NCI-H1105 treated with DMSO at 0.1 percent for 48 hours (cell line): ENCODE measurements at places on chromosomes 6 and 20.

DNA sequence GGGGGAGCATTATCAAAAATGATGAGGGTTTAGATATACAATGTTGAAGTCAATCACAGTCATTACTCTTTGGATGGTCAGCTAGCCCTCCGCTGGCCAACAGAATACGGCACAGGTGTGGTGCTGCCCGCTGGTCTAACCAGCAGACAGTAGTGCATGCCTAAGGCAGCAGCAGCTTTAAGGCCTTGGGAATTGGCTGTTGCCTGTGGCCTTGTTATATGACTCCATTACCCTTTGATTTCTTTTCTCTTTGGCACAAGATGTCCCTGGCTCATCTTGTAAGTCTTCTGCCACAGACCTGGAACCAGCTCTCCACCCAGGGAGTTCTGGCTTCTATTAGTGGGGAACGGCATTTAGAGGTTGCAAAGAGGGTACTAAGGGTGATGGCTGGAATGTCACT lies 110.2 kb downstream of the WDR27 start:
- DNase-seq: no peak

GRCh38 chr20:6651561-6651960 lies 115.9 kb upstream of the BMP2 start:
- DNase-seq: no peak

DNA sequence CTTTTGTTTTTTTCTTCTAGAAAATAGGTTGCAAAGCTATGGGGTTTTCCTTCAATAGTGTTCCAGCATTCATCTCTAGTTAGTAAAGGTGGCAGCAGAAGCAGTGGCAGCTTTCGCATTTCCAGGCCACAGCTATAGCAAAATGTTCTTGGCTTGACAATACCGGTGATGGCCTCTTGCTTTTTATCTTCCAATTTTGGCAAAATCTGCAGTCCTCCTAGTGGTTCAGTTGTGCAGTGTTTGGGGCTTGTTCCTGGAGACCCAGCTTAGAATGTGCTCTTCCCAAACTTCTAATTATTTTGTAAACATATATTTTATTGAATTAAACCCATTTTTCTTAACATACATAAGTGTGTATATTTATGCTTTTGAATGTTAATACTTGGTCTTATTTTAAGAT lies 370.6 kb upstream of the MAN1A1 start:
- no peak for DNase-seq

GRCh38 chr6:149032599-149033405 lies 284.7 kb upstream of the TAB2 start:
- DNase-seq: no peak

DNA sequence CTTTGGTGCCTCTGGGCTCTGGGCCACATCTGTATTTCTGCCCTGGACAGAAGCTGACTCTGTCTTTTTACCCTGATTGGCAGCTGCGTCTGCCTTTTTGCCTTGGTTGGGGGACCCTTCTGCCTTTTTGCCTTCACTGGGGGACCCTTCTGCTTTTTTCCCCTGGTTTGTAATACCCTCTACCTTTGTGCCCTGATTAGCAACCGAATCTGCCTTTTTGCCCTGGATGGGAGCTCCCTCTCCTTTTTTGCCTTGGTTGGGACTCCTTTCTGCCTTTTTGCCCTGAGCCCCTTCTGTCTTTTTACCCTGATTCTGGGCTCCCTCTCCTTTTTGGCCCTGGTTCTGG lies 23.4 kb downstream of the RRBP1 start:
- no peak for DNase-seq

DNA sequence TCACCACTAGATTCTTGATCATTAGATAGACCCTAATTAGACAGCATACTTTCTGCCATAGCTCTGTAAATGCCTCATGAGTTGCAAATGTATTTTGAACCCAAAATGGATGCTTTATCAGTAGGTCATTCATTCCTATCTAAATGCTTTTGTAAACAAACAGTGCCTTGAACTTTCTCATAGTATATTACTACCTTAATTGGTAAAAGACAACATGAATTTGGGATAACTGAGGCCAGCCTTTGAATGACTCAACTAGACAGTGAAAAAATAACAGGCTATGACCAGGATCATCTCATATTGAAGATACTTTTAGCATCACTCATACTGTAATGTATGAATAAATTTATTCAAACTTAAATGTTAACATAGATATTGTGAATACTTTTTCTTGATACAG lies 37.0 kb upstream of the PRL start:
- DNase-seq: no peak

- DNase-seq: no peak
These were observed 85.3 kb upstream of the BHLHE23 start for GRCh38 chr20:63091901-63092659.

DNA sequence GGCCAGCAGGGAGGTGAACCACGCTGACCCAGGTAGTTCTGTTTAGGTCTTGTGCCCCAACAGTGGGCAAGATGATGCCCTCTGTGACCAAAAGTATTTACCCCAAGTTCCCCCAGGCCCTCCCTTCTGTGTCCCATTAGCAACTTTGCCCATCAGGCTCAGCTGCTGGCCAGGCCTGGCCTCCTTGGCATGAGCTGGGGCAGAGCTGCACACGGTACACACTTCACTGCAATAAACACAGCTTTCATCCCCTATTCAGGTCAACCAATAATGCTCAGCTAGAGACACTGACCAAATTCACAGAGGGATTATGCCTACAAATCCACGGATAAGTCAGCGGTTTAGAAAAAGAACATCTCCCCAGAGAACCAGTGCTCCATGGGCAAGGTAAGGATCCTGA lies 103.7 kb downstream of the SLC23A2 start:
- no peak for DNase-seq

- DNase-seq: no peak
These were observed 108.6 kb upstream of the DOK5 start for GRCh38 chr20:54366669-54367344.

GRCh38 chr6:155383913-155384312 lies 69.6 kb upstream of the TFB1M start:
- DNase-seq: no peak
